ENCODE measurements at places on chromosomes 11 and 22.

DNA sequence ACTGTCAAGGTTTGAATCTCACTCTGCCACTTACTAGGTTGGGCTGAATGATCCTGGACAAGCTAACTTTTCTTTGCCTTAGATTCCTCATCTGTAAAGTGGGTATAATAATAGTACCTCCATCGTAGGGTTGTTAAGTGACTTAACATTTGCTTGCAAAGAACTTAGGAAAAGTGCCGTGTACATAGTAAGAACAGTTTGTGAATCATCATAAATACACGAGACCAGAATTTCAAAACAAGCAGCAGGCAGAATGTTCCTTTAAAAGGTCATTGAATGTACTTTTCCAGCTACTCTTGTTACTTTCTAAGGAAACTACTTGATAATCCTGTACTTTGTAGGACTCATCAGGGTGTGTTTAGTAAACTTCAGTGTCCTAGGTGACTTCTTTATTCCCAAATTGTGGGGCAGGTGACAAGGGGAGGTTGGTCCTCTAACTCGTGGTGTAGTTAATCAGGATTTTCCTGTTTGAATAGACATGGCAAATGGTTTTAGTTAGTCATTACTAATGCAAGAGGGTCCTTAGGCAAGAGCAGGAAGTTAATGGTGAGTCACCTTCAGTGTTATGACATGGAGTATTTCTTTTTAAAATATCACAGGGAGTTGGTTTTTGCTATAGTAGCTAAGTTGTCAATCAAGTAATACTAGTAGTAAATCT, 67.9 kb downstream of the YAP1 start:
- DNase-seq, result no peak

- no peak for DNase-seq
These were observed 37.7 kb downstream of the SHISAL1 start for GRCh38 chr22:44274918-44275630.

DNA sequence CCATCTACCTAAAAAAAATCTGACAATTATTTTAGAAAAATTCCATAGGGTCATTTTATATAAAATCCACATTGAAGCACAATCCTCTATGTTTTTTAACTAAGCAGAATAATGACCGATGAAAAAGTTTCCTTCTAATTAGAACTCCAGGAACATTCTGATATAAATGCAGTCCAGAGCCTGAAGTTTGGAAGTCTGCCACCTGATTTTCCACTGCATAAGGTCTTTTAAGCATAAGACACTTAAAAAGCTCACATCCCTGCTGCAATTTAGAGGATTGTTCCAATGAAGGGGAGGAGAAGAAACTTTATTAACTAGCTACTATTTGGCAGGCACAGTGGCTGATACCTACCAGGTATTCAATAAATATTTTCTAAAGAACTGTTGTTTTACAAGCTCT, 570.3 kb upstream of the ANO5 start:
- DNase-seq, result no peak

DNA sequence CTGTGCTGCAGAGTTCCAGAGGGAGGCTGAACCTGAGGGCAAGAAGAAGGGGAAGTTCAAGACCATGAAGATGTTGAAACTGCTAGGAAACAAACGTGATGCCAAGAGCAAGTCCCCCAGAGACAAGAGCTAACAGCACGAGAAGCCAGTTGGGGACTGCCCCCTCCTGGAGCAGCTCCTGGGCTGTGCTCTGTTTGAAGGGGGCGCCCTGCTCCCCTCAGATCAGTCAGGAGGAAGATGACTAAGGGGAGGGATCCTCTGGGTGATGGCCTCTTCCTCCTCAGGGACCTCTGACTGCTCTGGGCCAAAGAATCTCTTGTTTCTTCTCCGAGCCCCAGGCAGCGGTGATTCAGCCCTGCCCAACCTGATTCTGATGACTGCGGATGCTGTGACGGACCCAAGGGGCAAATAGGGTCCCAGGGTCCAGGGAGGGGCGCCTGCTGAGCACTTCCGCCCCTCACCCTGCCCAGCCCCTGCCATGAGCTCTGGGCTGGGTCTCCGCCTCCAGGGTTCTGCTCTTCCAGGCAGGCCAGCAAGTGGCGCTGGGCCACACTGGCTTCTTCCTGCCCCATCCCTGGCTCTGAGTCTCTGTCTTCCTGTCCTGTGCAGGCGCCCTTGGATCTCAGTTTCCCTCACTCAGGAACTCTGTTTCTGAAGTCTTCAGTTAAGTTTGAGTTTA, 12.6 kb downstream of the C22orf23 start:
- DNase-seq, result no peak

- DNase-seq, result peak; percentile 57
These were observed 118.5 kb downstream of the APOL5 start for GRCh38 chr22:35835998-35836691.

DNA sequence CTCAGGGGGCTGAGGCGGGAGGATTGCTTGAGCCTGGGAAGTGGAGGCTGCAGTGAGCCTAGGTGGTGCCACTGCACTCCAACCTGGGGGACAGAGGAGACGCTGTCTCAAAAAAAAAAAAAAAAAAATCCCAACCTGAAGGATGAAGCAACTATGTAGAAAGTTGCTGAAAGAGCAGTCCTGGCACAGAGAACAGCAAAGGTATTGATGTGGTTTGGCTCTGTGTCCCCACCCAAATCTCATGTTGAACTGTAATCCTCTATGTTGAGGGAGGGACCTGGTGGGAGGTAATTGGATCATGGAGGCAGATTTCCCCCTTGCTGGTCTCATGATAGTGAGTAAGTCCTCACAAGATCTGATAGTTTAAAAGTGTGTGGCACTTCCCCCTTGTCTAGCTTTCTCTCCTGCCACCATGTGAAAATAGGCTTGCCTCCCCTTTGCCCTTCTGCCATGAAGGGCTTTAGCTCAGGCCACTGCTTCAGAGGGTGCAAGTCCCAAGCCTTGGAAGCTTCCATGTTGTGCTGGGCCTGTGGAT, 10.7 kb upstream of the SERPING1 start:
- no peak for DNase-seq

- DNase-seq, result no peak
These were observed 7.5 kb upstream of the CTSD start for GRCh38 chr11:1771273-1771672.

DNA sequence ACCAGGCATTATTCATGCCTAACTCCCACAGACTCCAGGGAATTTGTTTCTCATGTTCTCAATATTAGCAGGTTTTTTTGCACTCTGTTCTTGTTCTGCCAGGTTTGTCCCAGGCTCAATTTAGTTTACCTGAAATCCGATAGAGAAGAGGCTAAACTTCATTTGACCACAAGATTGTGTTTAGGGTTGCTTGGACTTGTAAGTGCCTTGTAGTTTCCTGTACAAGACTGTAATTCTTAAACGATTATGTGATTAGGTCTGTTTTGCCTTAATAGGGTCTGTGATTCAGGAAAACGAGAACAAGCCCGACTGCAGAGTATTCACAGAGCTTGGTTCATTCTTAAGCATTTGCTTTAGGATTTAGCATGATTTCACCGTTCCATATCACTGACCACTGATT, 1.8 kb downstream of the PRSS23 start:
- DNase-seq, result no peak

DNA sequence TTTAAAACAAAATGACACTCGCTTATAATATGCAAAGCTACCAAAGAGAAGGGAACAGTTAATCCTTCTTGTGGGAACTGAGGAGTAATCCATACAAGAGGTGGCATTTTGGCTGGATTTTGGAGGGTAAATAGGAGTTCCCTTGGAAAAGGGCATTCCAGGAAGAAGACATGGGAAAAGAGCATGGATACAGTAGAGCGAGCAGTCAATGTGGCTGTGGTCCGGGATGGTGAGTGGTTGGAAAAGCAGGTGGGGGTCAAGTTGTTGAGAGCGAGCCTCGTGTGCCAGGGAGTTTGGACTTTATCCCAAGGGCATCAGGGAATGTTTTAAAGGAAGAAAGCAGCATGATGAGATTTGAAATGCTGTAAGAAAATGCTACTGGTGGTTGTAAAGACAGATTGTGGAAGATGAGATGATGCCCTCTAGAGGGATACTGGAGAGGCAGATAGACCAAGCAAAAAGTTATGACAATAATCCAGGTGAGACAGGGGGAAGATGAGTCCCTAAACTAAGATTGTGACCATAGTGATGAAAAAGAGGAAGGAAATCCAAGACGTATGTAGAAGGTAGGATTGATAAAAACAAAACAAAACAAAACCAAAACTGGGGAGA, 3.8 kb upstream of the MMP7 start:
- DNase-seq, result no peak

DNA sequence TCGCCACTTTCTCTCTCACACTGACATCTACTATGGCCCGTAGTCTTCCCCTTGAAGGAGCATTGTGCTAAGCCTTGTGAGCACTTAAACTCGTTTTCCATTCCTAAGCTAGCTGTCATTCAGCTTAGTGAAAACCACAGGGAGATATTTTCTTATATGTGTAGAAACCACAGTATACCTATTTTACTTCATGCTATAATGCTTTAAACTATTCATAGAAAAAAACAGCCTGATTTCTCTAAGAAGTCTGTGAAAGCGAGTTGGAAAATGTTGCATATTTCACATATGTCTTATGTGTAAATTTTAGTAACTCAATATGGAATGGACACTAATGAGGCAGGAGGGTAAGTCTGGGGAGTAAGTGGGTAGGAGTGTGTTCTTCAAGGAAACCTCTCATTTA, 194.3 kb upstream of the CTSC start:
- DNase-seq, result no peak

DNA sequence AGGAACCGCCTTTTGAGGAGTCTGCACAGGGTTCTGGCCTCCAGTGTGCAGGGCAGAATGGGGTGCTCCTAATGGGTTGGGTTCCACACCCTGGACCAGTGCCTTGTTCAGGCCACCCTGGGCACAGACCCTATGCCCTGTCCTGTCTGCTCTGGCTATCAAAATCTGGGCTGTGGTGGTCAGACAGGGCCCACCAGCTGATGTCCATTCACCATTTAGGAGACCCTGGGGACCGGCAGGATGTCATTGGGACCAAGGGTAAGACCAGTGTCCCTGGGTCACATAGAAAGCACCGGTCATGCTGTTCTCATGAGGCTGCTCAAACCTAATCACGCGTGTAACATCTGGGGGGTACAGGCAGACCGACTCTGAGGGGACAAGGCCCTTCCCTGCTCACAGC, 37.3 kb downstream of the PARVG start:
- no peak for DNase-seq

GRCh38 chr22:29040385-29041275, 21.0 kb downstream of the C22orf31 start:
- peak; percentile 79 for DNase-seq

- DNase-seq, result no peak
These were observed 102.3 kb upstream of the CD44 start for GRCh38 chr11:35036639-35037038.

- DNase-seq, result no peak
These were observed 40.7 kb upstream of the CD82 start for GRCh38 chr11:44524751-44525201.

DNA sequence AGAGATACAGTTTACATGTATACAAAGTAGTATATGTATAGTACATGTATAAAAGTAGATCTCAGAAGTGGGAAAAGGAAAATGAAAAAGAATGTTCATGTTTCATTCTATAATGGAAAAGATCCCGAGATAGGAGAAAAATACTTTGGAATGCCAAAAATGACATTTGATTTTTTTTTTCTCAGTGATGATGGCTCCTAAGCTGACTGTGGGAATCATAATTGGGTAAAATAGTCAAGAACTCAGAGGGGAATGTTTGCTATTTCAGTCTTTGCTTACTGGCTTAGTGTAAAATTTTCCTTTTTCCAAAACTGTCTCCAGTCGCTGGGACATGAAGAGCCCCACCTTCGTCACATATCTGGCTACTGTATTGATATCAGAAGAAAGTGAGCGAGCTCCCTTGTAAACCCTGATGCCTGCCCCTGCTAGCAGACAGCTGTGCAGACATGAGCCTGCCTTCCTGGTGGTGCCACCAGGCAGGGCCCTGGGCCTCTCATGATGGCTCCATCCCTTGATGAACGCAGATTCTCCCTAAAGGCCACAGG, 944.6 kb downstream of the NTM start:
- DNase-seq, result no peak

- no peak for DNase-seq
These were observed 67.9 kb downstream of the CYB5R2 start for GRCh38 chr11:7605186-7605943.

DNA sequence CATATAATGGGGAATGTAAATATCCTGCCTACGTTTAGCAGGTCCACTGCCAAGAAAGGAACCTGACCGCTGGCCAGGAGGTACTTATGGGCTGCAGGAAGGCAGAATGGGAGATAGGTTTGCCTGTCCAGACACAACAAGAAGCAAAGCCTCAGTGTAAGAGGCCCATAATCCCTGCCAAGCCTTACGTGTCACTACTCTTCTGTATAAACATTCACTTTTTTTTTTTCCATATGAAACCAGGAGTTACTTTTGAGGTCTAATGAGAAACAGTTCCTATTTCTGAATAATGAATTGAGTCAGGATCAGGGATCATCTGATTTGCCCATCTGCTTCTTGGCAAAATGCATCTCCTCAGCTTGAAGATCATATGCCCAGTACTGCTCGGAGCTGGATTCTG, 230.2 kb downstream of the NTM start:
- DNase-seq, result peak; percentile 5

DNA sequence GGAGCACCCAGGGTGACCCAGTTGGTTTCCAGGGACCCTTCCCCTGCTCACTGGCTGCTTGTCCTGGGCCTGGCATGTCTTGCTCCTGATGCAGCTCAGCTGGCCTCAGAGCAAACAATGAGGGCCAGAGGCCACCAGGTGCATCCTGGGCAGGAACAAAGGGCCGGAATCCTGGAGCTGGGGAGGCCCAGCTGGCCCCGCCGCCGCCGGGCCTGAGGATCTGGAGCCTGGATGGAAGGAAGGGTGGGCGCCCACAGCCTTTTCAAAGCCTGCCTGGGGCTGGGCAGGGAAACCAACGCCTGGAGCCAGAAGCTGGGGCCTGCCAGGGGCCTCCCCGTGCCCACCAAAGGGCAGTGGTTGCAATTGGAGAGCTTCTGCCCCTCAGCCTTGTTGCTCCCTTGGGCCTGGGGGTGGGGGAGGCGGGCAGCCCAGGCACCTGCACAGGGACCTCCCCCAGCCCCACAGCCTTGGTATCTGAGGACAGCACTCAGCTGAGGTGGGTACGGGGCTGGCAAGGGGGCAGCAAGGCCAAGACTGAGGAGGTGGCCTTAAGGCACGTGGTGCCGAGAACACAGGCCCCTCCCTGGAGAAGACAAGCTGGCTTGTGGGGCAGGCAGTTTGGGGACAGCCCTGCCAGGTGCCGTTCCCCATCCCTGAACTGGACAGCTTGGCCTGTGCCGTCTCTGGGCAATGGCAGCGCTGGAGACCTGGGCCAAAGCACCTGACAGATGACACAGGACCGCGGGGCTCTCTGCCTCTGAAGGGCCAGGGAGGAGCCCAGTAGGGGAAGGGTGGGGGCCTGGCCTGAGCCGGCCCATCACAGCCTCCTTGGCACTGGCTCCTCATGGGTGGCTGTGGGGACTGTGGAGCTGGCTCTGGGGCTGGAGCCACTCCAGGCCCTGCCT, 7.1 kb upstream of the ADORA2A start:
- DNase-seq, result no peak

DNA sequence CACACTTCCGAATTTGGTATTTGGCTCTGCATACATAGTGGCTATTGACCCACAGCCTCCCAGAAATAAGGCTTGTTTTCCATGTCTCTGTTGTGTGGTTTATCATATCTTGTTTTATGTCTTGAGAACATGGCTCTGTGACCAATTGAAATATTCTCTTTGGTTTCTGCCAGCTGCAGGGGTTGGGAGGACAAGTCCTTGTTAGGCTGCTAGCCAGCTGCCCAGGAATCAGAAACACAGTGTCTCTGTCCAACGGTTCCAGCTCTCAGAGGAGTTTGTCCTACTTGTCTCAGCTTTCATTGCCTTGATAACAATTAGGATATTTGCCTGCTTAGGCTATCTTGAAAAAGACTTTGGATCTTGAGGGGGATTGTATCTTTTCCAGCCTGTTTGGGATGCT, 6.0 kb upstream of the SLC7A4 start:
- peak; percentile 30 for DNase-seq
